Cerebellum (tissue), 4 donors: ENCODE measurements at places on chromosomes 1 and 21. TPM values are rescaled to one million over a fixed set of nuclear protein-coding genes. Genes with fewer than 3 reads are reported as not detected.
A peak's percentile ranks its signal among the peaks of the same experiment; 100 is the strongest.

DNA sequence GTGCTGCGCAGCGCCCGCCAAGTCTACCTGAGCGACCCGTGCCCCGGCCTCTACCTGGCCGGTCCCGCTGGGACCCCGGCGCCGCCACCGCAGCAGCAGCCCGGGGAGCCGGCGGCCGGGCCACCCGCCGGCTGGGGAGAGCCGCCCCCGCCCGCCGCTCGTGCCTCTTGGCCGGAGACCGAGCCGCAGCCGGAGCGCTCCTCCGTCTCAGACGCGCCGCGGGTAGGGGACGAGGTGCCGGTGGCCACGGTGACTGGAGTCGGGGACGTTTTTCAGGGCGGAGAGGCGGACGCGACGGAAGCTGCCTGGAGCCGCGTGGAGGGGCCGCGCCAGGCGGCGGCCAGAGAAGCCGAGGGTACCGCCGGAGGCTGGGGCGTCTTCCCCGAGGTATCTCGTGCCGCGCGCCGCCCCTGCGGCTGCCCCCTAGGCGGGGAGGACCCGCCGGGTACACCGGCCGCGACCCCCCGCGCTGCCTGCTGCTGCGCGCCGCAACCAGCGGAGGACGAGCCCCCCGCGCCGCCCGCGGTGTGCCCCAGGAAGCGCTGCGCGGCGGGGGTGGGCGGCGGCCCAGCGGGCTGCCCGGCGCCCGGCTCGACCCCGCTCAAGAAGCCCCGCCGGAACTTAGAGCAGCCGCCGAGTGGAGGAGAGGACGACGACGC, 646 bp downstream of the IER5 start:
- peak; percentile 47 for DNase-seq

- DNase-seq = no peak
Observed at GRCh38 chr1:205395616-205396015, 26.2 kb downstream of the LEMD1 start.

- no peak for DNase-seq
Observed at GRCh38 chr1:119648620-119649004, 546 bp upstream of the ZNF697 start.

- DNase-seq = no peak
Observed at GRCh38 chr1:167836197-167836596, 77.7 kb downstream of the ADCY10 start.

- DNase-seq = no peak
Observed at GRCh38 chr1:11961230-11961629, 19.0 kb upstream of the MFN2 start.

- no peak for DNase-seq
Observed at GRCh38 chr1:94522304-94522703, 19.3 kb downstream of the F3 start.

DNA sequence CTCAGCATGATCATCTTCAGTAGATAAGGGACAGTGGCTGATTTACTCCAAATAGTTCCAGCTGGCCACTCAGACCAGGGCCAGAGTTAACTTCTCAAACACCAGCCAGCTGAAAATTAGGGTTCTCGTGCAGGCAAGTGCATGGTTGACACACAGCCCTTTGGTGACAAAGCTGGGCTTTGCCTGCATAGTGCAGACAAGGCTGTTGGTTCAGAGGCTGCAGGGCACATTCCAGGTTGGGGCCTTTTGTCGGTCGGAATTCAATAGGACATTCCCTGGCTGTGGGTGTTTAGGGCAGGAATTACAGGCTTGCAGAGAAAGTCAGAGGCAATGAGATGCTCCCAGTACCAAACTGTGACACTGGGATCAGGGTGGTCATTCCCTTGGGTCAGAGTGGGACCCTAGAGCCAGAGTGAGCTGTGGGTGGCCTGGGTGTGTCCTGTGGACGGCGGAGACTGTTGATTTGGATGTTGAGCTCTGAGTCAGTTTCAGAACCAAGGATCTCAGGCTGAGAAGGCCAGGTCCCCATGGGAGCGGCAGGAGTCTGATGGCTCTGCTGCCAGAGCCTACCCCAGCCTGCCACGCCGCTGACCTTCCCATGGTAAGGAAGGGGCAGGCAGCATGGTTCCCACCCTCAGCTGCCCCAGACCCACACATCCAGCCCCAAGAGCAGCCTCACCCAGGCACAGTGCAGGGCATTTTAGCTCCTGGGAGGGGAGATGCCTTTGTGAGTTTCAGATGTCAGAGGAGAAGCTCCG, 56.2 kb downstream of the STUM start:
- no peak for DNase-seq

GRCh38 chr1:36203554-36204346, 20.5 kb upstream of the THRAP3 start:
- DNase-seq = no peak

DNA sequence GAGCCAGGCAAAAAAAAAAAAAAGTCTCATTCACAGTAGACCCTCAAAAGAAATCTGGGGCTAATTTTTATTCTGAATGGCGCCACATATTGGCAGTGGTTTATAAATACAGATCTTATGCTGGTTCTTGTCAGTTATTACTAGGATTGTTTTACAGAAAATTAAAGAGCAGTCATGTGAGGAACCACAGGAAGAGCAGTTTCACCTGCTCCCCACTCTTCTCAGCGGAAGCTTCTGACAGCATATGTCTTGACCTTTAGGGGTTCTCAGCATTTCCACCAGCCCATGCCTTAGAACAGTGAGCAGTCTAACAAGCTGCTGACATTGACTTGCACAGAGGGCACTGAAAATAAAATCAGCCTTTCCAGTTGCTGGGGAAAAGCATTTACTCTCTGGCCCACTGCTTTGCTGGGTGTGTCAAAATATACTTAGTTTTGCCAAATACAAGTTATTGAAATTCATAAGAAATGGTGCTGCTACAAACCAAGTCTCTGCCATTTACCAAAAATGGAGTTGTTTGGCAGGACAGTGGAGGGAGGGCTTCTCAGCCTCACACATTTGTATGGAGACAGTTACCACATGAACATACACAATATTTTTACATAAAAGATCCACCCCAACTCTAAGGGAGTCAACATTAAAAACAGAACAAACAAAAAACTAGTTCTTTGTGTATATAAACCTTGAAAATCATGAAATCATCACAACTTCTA, 144.2 kb downstream of the SYT2 start:
- DNase-seq = no peak

Gene GJA5
- total RNA-seq = 2.1 TPM

Gene PDPN
- 18.8 TPM for total RNA-seq

Gene VWA1
- 7.8 TPM for total RNA-seq

Gene GBP4
- total RNA-seq = 0.91 TPM

Gene TLR5
- 3.3 TPM for total RNA-seq

Gene GJA9
- total RNA-seq = not detected

Gene UTP11
- 23.2 TPM for total RNA-seq
